Osteocyte (in vitro differentiated cells): ENCODE measurements at places on chromosomes 1 and 21.

DNA sequence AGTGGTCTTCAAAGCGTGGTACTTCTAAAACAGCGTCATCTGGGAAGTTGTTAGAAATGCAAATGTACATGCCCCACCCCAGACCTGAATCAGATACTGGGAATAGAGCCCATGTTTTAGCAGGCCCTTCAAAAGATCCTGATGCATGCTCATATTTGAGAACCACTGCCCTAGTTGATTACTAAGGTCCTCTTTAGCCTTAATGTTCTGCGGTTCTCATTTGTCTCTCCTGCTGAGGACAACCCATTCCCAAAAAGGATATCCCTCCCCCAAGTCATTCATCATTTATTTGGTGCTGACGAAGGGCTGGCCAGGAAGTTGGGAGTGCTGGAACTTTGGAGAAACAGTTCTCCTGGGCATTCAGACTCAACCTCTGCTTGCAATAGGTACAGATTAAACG is 92.4 kb upstream of the RALGPS2 start:
- DNase-seq = no peak

GRCh38 chr1:184747089-184747955 is 7.3 kb downstream of the EDEM3 start:
- no peak for DNase-seq

DNA sequence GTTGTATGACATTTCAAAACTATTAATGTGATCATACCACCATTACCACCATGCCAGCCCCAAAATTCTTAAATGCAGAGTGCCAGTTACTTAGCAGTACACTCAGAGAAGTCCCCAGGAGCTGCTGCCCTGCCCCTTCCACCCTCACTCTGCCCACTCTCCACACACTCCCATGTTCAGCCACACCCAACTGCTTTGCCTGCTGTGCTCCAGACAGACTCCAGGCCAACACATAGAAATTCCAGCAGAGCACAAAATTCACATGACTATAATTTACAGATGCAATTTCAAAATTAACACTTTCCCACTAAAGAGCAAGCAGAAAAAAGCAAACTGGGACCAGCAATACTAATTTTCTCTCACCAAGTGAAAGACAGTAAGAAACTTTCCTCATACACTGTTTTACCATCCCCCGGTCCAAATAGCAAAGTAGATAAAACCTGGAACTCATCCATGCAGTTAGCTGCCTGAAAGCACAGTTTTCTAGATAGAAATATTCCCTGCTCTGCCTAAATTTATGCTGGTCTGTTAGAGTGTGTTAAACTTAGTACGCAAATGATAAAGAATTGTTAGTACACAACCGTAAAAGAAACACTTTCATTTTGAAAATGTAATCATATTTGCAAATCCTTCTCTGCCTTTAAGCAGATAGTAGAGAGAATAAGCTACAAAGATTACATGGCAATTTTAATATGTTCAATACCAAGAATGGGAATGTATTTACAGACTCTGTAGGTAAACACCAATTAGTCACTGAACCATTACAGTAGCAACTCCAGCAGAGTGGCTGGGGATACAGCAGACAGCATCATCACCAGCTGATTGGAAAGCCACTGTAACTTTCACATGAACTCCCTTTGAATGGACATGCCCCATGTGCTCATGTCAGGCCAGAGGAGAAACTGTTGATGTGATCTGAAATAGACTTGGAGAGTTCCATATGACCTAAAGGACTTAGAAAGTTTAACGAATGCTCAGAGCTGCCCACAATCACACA is 176.5 kb downstream of the VAV3 start:
- DNase-seq = no peak

DNA sequence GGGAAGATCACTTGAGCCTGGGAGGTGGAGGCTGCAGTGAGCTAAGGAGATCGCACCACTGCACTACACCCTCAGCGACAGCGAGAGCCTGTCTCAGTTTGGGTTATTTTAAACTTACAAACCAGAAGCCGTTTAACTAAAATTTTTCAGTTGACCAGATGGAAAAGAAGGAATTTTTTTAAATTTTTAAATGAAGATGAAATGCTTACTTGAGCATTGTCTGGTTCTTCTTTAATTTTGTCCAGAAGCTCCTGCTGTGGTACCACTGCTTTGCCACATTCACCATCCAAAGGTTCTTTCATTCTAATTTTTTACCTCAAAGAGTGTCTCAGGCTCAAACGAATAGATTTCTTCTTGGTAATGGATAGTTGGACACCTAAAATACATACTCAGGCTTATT is 1.4 kb downstream of the ZMYM6 start:
- DNase-seq = no peak

DNA sequence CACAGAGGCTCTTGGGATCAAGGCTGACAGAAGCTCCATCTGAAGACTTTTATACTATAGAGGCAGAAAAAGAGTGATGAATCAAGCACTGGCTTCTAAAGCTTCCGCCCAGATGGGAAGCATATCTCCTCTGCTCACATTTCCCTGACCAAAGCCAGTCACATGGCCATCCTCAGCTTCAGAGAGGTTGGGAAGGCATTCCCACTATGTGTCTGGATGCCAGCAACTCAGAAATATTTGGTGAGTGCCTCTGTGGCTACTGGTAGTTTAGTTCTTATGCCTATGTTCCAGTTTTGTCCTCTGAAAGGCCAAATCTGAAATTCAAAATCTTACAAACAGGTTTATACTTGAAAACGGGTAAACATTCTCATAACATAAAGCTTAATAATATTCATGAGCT is 9.9 kb upstream of the DISC1 start:
- DNase-seq = no peak

DNA sequence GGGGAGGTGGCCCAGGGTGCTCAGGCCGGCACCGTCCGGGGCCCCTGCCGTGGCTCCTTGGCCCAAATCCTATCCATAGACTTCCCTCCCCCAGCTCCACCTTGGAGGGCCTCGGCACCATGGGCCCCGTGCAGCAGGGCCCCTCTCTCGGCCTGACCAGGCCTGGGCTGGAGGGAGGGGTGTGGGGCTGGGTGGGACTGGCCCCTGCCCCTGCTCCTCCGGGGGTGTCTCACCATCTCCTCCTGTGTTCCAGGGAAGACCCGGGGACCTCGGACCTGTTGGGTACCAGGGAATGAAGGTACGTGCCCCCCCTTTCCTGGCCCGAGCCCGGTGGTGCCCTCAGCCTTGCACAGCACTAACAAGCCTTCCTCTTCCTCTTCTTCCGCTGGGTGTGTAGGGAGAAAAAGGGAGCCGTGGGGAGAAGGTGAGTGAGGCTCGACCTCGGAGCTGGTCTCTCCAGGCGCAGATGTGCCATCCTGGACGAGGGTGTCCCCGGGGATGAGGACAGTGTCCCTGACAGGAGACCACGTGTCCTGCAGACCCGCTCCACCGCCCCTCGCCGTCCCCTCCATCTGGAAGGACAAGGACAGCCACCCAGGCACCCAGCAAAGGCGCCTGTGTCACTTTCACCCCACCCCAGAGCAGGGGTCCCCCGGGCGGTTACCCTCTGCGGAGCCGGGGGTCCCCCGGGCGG is 7.9 kb downstream of the COL6A1 start:
- DNase-seq = no peak

- DNase-seq = no peak
These were observed 2.1 kb downstream of the PRUNE1 start for GRCh38 chr1:151010346-151010726.

- DNase-seq = peak; percentile 63
These were observed 11.3 kb downstream of the HIVEP3 start for GRCh38 chr1:41907446-41907845.

DNA sequence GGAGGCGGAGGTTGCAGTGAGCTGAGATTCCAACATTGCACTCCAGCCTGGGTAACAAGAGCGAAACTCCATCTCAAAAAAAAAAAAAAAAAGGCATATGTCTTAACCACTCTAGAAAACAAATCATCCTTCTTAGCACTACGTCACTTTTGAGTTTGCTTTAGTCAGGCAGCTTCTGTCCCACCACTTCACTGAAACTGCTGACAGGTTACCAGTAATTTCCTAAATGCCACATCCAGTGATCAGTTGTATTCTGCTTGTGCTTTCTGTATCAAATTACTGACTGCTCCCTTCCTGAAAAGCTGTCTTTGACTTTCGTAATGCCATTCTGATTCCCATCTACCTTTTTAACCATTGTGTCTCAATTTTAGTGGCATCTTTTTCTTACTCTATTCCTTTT is 21.7 kb downstream of the RCOR3 start:
- no peak for DNase-seq

GRCh38 chr21:39121600-39122355 is 61.5 kb downstream of the PSMG1 start:
- no peak for DNase-seq

- DNase-seq = no peak
These were observed 369.6 kb downstream of the RYR2 start for GRCh38 chr1:237411621-237412020.

DNA sequence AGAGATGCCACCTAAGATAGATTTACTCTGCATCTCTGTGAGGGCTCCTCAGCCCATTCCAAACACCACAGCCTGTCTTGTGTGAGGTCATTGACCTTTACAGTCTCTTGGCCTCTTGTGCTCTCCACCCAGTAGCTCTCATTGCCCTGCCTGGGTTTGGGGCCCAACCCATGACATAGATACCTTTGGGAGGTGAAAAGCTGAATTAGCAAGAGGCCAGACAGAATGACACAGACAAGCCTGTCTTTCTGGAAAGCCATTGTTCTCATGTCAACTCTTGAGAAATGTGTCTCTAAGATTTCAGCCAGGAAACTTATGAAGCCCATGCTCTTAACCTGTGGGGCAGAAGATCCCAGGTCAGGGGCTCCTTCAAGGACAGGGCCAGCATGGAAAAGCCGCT is 18.4 kb upstream of the F3 start:
- DNase-seq = no peak

DNA sequence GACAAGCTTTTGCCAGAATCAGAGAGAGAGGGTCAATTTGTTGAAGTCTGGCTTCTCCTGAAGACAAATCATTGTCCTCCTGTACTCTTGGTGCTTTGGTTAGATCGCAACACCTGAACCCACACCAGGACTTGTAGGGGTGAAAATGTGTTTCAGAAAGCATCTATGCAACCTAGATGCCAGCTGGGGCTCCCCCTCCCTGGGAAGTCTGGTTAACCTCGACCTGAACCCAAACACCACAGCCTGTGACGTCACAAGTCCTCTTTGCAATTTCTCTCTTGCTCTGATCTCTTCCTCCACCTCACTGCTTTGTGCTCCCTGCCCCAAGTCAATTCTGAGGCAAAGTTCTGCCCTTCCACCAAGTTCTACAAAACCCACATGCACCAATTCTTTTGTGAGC is 42.8 kb upstream of the USP24 start:
- DNase-seq = no peak

- DNase-seq = no peak
These were observed 211.1 kb downstream of the CAMTA1 start for GRCh38 chr1:6996371-6996770.

DNA sequence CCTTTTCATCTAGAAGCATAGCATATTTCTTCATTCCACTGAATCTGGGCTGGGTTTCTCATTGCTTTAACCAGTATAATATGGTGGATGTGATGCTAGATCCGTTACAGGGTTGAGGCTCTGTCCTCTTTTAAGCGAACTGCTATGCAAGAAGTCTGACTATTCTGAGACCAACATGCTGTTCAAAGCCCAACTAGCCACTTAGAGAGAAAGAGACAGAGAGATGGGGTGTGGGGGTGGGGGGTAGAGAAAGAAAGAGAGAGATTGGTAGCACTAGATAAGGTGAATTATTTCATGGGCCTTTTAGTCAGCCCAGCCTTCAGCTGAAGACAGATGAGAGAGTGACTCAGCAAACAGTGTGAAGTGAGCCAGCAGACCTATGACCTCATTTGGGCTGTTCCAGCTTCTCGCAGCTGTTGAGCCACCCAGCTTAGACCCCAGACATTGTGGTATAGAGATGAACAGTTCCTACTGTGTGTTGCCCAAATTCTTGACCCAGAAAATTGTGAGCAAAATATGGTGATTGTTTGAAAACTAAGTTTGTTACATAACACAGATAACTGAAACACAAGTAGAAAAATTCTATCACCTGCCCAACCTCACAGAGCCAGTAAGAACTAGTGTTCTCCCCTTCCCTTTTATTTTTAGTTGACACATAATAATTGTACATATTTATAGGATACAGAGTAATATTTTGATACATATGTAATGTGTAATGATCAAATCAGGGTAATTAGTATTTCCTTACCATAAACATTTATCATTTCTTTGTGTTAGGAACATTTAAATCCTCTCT is 40.7 kb upstream of the PRKACB start:
- no peak for DNase-seq
